Right renal pelvis (tissue), 4 donors: ENCODE measurements at places on chromosomes 7 and 10. TPM values are rescaled to one million over a fixed set of nuclear protein-coding genes. Genes with fewer than 3 reads are reported as not detected.

- no peak for DNase-seq
Measured at GRCh38 chr7:50212016-50212325, 92.5 kb upstream of the IKZF1 start.

- DNase-seq, result no peak
Measured at GRCh38 chr10:110399106-110399964, 94.6 kb upstream of the SMNDC1 start.

- DNase-seq, result no peak
Measured at GRCh38 chr7:114263219-114263618, 151.4 kb upstream of the FOXP2 start.

DNA sequence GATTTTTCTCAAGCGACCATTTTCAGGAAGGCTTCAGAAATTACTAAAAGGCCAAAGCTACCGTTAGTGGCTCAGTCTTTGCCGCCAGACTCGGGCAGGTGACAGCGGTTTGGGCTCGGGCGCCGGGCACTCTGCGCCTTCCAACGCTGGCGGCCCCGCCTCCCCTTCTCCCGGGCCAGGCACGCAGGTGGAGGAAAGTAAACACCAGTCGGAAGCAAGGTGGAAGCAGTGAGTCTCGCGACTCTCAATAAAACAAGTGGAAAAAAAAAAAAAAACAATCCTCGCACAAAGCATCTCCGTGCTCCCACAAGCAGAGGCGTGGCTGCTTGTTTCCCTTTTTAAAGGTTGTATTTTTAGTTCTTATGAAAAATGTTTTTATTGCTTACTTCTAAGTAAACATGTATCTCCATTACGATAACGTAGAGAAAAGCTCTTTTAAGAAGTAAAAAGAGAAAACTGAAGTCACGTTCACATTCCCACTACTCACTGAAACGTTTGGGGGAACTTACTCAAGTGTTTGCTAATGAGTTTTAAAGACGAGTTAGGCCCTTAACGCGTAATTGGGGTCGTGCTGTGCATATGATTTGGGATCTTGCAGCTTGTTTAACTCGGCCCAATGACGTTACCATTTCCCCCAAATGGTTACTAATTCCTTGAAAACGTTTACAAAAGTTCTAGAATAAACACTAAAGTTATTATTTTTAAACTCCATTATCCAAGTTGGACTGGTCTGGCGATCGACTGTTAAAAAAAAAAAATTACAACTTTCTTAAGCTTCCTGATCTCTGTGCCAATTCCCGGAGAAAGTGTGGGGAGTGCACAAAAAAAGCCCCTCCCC is 864 bp downstream of the CDCA7L start:
- peak; percentile 56 for DNase-seq

GRCh38 chr10:85614566-85614965 is 752.0 kb downstream of the GRID1 start:
- no peak for DNase-seq

DNA sequence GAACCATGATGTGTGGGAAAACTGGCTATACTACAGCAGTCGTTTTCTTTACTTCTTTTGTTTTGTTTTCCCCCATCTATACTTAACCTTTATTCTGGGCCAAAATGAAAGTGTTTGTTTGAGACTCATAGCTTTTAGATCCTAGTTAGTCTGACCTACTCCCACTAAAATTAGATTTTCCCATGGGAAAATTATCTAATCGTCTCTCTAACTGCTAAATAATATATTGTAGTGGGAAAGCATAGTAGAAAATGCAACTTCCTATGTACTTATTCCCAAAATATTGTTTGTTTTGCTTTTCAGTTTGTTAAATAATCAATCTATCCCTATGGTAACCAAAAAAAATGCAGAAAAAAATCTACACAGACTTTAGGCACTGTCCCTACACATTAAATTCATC is 96.6 kb downstream of the NOC3L start:
- DNase-seq, result no peak

DNA sequence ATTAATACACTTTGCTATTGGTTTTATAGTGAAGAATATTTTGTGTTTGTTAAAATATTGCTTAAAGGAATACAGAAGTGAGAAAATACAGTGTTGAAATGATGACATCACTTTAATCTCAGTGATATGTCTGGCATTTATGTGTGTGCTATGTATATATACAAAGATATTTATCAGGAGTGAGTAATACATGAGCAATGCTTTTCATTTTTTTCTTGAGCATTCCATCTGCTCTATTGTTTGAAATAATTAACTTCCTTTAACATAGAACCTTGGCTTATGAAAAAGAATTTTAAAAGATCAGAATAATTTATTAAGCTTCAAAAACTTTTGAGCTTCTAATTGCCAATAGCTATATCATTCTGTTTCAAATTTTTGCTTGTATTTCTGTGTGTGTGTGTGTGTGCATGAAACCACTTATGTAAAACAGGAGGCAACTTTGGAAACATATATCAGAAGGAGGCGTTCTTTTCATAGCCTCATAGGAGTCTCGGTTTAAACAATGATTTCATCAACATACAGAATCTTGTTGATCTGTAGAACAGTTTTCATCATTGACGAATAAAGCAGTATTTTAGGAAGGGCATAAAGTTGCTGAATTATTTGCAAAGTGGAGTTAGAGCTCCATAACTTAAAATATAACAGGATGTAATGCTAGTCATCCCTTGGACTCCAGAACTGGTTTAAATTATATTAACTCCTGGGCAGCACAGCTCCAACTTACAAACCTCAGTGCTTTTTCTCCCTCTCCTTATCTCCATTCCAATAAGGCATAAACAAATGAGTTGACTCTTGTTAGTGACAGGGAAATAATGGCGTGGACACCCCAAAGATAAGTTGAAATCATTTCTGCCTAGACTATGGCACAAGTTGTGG is 228.4 kb upstream of the DGKB start:
- DNase-seq, result no peak

DNA sequence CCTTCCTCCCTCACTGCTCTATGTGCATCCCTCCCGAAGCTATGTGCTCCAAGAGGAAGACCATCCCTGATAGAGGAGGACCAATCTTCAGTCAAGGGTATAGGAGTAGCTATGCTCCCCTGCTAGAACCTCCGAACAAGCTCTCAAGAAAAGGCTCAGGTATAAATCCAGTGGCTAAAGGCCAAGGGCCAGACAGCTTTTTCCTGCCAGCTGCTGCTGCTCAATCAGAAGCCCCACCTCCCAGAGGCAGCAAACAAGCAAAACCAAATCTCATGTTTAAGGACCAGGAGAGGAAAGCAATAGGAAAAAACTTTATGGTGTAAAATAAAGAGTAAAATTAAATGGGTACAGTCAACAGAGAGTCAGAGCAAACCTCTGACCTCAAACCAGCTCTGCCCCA is 187.2 kb downstream of the FGFR2 start:
- peak; percentile 16 for DNase-seq

DNA sequence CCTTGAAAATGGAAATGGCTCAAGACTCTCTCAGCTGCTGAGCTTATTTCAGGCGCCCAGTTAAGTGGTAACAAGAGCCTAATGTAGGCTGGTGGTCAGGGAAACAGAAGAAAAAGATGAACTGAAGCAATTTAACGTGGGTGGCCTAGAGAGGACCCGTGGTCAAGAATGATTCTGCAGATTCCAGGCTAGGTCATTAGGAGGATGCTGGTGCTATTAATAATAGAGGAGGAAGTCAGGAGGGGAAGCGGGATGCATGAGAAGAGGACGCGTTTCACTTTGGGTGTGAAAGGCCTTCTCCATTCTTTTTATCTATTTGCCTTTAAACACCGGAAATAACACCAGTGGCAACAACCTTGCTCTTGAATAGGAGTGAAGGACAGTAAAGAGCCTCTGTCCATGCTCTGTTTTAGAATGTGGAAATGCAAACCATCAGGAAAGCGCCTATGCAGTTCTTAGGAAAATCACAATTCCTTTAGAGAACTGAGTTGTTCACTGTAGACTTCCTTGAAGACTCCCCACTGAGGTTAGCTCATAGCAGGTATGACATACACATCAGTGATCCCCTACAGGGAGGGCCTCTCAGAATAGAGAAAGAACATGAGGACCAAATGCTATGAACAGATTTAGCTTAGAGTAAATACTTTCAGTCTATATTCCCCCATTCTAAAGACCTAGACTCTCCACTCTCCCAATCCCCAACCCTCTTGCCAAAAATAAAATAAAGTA is 8.6 kb downstream of the LIPA start:
- DNase-seq, result no peak

DNA sequence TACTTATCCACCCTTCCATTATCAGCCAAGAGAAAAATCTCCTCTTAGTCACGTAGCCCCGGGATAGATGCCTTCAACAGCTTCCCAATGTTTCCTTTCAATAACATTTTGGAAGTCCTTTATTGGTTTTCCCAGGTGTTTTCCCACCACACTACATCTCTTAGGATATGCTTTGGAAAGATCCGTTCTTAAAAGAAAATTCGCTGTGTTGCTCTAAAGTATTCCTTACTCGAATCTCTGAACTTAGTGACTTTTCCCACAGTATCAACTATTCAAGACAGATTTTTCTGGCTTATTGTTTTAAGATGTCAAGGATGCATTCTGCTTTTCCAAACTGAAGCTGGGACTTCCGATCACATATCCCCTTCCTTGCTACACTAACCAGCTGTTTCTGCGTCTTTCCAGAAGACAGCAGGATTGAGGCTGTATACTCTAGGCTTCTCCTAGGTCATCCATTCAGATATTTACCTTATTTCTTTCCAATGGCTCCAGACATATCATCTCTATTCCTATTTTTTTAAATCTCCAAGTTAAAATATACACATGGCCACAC is 36.5 kb upstream of the SVIL start:
- no peak for DNase-seq

- no peak for DNase-seq
Measured at GRCh38 chr7:81111781-81112540, 193.1 kb upstream of the SEMA3C start.

GRCh38 chr7:50181081-50181480 is 88.0 kb upstream of the ZPBP start:
- DNase-seq, result no peak

TAS2R4 gene
- 1.6 TPM for polyA plus RNA-seq

HPS6 gene
- 12.5 TPM for polyA plus RNA-seq

PNLIPRP3 gene
- polyA plus RNA-seq, result not detected

TOMM7 gene
- 388 TPM for polyA plus RNA-seq
